ENCODE measurements at places on chromosomes 2 and 18.

GRCh38 chr2:35585972-35586371 lies 769.6 kb upstream of the CRIM1 start:
- no peak for DNase-seq

- no peak for DNase-seq
Measured at GRCh38 chr2:188265315-188265714, 26.4 kb upstream of the GULP1 start.

- no peak for DNase-seq
Measured at GRCh38 chr2:74374509-74375205, 5.5 kb downstream of the DCTN1 start.

- DNase-seq: no peak
Measured at GRCh38 chr2:141423124-141423523, 707.7 kb downstream of the LRP1B start.

GRCh38 chr2:218852911-218853667 lies 6.5 kb upstream of the WNT6 start:
- DNase-seq: no peak

DNA sequence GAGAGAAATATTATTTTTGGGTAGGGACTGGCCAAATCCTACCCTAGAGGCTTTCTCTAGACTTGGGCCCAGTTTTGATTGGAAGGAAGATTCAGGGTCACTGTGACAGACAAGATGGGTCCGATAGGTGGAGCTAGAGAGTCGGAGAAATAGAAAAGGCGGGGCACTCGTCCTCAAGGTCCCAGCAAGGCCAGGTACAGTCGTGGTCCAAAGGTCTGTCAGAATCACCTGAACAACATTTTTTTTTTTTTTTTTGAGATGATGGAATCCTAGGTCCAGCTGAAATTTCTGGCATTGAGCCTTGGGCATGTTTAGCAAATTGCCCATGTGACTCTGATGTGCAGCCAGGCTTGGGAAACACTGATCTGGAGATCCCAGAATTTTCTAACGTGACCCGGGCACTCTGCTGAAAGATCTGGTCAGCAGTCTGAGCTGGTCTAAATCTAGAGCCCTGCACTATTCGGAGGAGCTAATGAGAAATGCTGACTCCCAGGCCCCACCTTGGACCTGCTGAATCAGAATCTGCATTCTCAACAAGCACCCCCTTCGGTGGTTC lies 23.0 kb upstream of the NTSR2 start:
- DNase-seq: no peak

DNA sequence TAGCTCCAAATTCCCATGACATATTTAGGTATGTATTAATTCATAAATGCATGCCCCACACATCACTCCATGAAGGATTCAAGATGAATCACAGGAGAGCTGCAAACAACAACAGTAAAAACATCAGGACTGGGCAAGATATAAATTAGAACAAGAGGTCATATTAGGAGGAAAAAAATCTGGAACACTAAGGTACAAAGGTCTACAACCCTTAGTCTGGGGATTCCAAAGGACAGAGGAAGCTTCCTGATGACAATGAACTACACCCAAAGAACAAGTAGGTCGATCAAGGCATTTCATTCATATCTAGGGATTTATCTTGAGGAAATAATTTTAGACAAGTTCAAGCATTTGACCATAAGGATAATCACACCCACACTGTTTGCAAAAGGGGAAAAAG lies 14.5 kb downstream of the VPS4B start:
- DNase-seq: no peak

DNA sequence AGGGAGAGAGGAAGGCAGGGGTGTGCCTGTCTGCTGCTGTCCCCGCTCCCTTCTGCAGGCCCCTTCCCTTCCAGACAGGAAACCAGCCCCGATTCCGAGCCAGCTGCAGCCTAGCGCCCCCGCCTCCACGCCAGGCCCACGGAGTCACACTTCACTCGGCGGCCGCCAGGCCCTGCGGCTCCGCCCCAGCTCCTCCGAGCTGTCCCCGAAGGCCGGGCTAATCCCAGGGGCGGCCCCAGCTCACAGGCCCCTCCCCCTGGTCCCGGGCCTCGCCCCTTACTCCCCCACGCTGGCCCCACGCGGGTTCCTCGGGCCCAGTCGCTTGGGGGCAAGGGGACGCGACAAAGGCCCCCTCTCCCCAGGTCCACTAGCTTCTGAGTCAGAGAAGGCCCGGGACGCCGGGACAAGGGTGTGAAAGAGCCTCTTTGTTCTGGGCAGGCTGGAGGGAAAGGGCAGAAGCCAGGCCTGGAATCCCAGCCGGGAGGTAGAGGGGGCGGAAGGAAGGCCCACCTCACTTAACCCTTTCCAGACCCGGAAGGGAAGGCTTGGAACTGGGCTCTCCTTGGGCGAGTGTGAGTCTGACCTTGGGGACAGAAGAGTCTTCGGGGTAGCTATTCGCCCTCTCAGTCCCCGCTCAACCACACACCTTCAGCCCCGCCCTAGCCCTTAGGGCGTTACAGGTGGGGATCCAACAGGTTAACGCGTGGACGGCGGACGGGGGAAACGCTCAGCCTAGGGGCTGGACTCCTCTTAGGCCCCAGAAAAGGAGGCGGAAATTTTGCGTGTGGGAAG lies 1.2 kb downstream of the RTKN start:
- DNase-seq: no peak

GRCh38 chr2:9738535-9739496 lies 104.5 kb upstream of the TAF1B start:
- no peak for DNase-seq

- DNase-seq: no peak
Measured at GRCh38 chr2:202932425-202933138, 20.5 kb downstream of the CARF start.

GRCh38 chr18:50096766-50097435 lies 98.0 kb downstream of the MYO5B start:
- DNase-seq: no peak

- no peak for DNase-seq
Measured at GRCh38 chr2:52035391-52035790, 1003.5 kb upstream of the NRXN1 start.

GRCh38 chr18:35106013-35106844 lies 65.0 kb downstream of the MAPRE2 start:
- no peak for DNase-seq

DNA sequence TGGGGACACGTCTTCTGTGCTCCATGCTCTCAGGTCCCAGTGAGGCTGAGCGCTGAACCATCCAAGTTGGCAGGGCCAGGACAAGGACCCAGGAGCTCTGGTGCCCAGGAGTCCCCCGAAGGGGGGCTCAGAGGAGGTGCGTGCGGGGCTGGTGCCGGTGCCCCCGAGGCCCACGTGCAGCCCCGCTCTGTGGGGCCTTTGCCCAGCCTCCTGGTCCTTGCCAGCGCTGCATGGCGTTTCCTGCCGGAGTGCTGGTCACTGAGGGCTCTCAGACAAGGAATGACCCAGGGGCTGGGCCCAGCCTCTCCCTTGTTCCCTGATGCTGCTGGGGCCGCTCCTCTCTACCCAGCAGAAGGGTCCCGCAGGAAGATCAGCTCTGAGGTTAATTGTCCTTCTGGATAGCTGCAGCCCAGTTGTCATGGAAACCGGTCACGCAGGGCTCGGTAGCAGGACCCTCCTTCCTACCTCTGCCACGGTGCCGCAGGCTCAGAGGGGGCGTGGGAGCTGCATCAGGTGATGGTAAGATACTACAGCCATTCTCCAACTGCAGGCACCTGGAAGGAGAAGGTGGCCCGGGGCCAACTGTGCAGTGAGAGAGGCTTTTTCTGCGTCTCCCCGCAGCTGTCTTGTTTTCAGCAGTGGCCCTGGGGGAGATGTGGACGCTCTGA lies 64.5 kb downstream of the RRM2 start:
- no peak for DNase-seq

DNA sequence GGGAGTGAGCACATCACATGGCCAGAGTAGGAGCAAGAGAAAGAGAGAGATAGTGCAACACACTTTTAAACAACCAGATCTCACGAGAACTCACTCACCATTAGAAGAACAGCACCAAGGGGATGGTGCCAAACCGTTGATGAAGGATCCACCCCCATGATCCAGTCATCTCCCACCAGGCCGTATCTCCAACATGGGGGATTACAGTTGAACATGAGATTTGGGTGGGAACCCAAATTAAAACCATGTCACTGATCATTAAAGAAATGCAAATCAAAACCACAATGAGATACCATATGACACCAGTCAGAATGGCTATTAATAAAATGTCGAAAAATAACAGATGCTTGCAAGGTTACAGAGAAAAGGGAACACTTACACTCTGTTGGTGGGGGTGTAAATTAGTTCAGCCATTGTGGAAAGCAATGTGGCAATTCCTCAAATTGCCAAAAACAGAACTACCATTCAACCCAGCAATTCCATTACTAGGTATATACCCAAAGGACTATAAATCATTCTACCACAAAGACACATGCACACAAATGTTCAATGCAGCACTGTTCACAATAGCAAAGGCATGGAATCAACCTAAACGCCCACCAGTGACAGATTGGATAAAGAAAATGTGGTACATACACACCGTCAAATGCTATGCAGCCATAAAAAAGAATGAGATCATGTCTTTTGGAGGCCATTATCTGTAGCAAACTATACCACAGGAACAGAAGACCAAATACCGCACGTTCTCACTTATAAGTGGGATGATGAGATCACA lies 137.1 kb downstream of the COL6A3 start:
- DNase-seq: no peak

GRCh38 chr2:230471074-230471473 lies 55.1 kb downstream of the SP100 start:
- no peak for DNase-seq

DNA sequence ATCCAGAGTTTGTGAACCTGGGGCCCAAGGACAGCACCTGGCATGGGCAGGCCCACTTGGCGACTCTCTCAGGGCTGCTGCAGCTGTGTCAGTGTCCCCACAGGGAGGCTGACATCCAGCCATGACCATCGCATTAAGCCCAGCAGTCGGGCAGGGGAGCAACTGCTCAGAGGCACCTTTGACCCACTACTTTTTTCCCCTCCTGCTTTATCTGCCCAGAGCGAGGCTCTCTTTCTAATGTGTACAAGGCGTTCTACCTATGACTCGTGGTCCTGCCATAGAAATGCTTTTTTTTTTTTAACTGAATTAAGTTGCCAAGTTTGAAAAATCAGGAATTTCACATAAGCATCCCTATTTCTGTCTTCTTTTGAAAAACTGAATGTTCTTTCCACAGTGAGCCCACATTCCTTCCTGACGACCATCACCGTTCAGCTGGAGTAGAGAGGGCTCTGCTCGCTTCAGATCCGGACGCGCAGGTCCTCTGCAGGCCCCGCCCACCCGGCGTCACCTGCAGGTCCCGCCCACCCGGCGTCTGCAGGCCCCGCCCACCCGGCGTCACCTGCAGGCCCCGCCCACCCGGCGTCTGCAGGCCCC lies 403 bp upstream of the CLUL1 start:
- DNase-seq: no peak

GRCh38 chr18:7358989-7359726 lies 128.3 kb downstream of the LRRC30 start:
- no peak for DNase-seq

- DNase-seq: no peak
Measured at GRCh38 chr2:82055846-82056245, 1751.3 kb upstream of the LRRTM1 start.

- DNase-seq: no peak
Measured at GRCh38 chr2:196592331-196592910, 47.1 kb upstream of the CCDC150 start.

GRCh38 chr18:51342815-51343214 lies 145.3 kb upstream of the MEX3C start:
- DNase-seq: no peak

- DNase-seq: no peak
Measured at GRCh38 chr2:136767030-136767429, 1.7 kb downstream of the THSD7B start.

- no peak for DNase-seq
Measured at GRCh38 chr18:6737833-6738232, 8.3 kb downstream of the ARHGAP28 start.

- no peak for DNase-seq
Measured at GRCh38 chr2:221490506-221491060, 81.5 kb downstream of the EPHA4 start.

DNA sequence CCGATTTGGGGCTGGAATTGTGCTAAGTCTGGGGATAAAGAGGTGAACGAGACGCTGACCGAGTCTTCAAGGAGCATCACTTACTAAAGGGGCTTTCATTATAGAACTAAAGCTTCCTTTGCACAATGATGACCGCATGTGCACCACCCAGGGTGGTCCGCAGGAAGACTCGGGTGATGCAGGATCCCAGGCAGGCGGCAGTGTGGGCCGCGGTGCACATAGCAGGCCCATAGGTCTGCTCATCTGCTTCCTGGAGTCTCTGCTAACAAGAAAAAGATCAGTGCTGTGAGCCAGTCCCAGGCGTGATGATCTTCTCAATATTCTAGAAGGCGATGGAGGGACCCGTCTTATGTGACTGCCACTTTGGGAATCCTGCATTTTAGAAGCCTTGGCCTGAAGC lies 122.8 kb downstream of the PXDN start:
- no peak for DNase-seq

DNA sequence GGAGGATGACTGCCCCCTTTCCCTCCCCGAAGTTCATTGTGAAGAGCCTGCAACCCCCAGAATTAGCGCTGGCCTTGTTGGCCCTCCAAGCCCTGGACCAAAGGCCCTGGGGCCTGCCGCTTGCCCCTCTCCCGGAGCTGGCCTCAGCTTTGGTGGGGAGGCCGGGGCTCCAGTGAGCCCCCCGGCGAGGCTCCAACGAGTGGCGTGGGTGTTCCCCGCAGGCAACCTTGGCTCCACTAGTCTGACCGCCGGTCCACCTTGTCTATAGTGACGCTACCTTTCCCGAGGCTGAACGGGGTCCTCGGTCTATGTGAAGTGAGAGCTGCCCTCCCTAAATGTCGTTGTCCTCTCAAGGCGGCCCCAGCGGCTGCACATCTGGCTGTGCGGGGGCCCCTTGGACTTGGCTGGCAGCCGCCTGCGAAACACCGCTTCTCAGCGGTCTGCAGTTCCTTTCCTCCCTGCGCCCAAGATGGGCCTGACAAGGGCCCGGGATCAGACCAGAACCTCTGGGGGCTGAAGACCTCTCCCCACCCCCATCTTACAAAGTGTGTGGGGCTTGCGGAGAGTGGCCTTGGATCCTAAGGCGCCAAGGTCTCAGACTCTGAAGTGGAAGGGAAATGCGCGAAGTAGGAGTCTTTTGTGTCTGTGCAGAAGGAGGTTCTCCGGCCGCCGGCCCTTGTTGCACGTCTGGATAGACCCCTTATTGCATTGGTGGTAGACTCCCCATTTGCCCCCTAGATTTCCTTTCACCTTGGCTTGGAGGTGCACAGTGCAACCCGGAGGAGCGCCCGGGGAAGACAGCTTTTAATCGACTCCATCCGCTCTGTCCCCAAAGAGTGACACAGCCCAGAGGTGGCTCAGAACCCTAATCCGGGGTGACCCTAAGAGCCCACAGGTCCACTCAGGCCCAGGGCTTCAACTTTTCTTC lies 3.9 kb upstream of the HOXD10 start:
- DNase-seq: no peak

DNA sequence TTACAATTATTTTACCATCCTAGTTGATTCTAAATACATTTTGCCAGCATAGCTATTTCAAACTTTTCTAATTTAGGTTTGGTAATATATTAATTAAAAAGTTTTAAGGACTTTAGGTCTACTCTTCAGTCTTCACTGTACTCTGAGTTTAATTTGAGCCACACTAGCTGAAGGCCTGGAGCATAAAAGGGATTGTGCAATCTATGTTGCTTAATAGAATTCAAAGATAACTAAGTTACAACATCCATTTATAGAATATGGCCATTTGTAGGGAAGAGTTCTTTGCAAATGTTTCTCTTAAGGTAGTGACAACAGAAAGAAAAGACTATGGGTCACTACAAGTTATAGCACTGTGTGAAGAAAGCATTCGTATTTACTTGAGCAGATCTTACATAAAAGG lies 702.2 kb upstream of the NRXN1 start:
- DNase-seq: no peak

Data from cortex of kidney (tissue), 1 donor.